ENCODE measurements at places on chromosomes 1 and 21. TPM values are rescaled to one million over a fixed set of nuclear protein-coding genes. Genes with fewer than 3 reads are reported as not detected.
A peak's percentile ranks its signal among the peaks of the same experiment; 100 is the strongest.

DNA sequence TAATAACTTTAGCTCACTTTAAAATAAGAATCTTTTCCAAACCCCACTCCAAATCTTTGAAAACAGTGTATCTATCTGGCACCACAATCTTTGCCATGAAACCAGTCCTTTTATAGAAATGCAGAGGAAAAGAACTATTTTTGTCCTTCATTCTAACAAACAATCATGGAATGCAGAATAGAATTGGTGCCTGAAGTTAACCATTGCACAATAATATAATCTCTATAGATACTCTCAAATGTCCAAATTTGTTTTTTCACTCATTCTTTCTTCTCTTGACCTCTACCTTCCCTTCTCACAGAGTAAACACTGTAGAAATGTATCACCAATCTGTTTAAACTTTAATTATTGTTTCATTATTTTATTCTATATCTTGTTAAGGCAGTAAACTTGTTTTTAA is 34.8 kb downstream of the TTLL7 start:
- no peak for DNase-seq

GRCh38 chr1:77489910-77490309 is 192.5 kb downstream of the ZZZ3 start:
- DNase-seq = no peak

DNA sequence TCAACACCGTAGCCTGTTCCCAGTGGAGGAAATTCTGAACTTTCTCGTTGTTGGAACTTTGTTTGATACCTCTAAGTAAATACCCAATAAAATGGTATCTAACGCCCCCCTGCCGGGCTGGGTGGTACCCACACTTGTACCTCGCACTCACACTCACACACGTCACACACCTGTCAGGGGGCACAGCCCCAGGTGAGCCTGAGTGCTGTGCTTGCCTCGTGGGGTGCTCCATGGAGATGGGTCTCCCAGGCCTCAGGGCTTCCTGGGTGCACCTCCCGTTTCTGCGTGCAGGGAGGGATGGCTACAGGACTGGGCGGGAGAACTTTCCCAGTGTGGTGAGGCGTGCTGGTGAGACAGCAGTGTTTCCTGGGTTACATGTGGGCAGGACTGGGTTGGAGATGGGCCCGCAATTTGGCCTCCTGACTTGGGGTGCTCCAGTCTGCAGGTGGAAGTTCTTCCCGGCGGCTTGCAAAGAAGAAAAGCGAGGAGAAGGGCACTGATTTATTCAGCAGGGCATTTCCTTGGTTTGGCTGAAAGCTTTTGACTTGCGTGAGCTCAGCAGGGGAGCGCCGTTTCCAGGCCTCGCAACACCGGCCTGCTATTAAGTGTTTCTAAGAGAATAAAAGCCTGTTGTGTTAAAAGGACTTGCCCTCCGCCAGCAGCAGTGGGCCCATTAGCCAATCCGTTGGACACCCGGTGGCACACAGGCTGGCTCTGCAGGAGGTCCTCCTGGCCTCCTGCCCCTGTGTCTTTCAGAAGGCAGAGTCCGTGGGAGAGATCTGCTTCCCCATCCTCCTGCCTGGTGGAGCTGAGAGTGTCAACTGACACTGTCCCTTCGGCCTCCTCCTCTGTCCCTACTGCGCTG is 79.7 kb downstream of the KIF26B start:
- no peak for DNase-seq

- no peak for DNase-seq
Measured at GRCh38 chr1:56169856-56170255, 409.5 kb downstream of the PLPP3 start.

DNA sequence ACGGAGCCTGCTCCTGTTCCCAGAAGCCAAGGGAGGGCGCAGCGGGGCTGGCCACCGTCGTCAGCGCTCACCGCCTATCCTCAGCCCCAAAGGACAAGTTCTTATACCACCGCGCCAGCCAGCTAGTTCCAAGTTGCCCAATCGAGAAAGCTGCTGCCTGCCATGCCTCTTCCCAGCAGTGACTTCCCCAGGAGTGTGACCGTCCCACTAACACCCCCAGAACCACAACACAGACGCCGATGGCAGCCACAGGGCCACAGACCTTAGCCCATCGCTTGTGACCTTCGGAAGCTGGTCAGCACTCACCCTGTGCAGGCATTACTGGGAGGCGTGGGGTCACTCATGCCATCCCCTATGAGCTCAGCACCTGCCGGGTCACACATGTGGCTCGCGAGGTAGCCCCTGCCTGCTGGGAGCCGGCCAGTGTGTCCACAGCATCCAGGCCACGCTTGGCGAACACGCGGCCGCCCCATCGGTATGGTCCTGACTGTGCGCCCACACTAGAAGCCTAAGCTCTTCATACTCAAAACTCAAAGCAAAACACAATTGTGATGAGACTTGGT is 20.1 kb downstream of the NADK start:
- no peak for DNase-seq

The KRTAP13-2 gene
- not detected for polyA plus RNA-seq

The ARTN gene
- polyA plus RNA-seq = 3.9 TPM

The CELA3A gene
- polyA plus RNA-seq = not detected

The DMRTA2 gene
- not detected for polyA plus RNA-seq

DNA sequence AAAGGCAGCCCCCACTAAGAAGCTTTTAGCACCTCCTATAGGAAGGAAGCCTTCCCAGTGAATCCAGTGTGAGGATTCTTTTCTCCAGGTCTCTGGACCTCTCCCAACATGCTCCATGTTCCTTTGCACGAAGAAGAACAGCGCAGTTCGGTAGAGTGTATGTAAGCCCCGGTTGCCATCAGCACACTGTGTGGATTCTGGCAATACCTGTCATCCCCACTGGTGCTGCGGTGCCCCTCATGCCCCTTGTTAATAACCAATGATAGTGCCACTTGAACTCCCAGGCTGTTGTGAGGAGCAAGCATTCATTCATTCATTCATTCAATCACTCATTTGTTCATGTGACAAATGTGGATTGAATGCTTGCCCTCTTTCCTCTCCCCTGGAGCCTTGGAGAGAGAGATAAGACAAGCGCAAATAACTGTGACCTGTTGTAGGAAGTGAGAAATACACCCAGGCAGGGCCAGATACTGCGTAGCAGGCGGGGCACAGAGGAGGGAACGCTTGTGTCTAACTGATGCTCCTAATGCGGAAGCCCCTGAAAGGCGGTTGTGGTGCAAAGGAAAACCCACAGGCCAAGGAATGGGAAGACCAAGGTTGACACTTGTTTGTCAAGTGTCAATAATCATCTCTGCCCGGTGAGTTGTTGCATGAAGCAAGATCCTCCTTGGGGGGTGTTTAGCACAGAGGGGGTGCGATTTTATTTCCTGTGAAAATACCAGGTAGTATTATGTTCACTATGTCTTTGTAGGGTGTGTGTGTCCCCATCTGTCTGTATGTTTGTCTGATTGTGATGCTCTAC is 9.8 kb downstream of the LGR6 start:
- no peak for DNase-seq

GRCh38 chr1:182984621-182985020 is 31.7 kb upstream of the SHCBP1L start:
- no peak for DNase-seq

The CGN gene
- polyA plus RNA-seq = 42.0 TPM

DNA sequence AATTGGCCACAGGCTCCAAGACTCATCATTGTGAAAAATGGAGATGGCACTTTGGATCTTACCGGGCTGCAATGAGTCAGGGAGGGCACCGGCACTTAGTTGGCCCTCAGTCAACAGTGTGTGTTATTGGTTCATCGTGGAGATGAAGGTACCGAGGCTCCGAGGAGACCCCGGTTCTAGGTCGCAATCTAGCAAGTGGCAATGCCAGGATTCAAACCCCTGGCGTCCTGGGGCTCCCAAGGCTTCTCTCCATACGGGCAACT is 49.0 kb upstream of the ACOT11 start:
- DNase-seq = no peak

DNA sequence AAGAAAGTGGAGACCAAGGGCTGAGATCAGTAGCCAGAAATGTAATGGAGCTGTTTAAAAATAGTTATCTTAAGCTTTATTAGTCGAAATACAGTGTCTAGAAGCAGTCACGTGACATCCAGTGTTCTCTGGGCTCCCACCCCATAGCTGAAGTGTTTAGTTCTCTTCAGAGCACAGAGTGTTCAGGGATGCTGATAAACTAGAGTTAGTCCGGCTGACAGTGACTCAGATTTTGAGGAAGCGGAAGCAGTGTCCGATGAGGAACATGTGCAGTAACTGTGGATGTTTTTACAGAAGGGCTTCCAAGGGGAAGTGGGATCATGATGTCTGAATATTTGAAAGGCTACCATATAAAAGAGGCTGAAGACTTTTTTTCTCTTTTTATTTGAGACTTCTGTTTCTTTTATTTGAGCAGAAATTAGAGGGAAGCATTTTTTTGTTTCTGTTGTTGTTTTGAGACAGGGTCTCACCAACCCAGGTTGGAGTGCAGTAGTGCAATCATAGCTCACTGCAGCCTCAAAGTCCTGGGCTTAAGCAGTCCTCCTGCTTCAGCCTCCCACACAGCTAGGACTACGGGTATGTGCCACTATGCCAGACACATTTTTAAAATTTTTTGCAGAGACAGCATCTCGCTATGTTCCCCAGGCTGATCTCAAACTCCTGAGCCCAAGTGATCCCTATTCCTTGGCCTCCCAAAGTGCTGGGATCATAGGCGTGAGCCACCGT is 124.2 kb downstream of the GALNT2 start:
- no peak for DNase-seq

GRCh38 chr1:212226467-212226866 is 58.7 kb upstream of the PPP2R5A start:
- DNase-seq = no peak

DNA sequence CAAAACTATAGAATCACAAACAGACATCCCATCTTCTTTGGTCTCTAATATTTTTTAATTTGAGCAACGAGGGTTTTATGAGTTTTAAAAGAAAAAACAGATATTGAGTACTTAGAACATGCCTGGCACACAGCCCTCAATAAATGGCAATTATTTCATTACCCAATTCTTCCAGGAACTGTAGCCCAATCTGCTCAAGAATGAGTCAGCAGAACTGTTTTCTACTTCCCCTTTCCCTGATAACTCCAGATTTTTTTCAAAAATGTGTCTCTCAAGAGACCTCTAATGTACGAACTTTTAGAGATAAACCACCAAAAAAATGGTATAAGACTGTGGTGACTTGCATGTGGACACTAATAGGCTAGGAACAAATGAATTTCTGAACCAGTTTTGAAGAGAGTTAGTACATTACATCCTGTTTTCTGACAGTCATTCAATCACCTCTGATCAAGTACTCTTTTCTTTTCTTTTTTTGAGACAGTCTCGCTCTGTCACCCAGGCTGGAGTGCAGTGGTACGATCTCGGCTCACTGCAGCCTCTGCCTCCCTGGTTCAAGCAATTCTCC is 11.5 kb downstream of the ABL2 start:
- DNase-seq = no peak

DNA sequence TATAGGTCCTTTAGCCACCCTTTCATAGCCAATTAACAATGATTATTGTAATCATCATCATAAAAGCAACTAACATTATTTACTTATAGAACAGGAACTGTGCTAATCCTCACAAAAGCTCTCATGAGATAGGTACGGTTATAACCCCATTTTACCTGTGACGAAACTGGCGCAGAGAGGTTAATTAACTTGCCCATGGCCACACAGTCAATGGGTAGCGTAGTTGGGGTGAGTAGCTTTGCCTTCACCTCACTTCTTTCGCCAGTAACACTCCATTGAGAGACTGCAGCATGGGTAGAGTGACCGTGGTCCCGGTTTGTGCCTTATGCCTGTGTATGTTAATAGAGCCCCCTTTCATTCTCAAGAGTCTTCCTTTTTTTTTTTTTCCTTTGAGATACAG is 10.3 kb downstream of the NIPAL3 start:
- no peak for DNase-seq

GRCh38 chr1:84379917-84380180 is 18.4 kb upstream of the DNASE2B start:
- DNase-seq = no peak

The NFASC gene
- polyA plus RNA-seq = 1.4 TPM

DNA sequence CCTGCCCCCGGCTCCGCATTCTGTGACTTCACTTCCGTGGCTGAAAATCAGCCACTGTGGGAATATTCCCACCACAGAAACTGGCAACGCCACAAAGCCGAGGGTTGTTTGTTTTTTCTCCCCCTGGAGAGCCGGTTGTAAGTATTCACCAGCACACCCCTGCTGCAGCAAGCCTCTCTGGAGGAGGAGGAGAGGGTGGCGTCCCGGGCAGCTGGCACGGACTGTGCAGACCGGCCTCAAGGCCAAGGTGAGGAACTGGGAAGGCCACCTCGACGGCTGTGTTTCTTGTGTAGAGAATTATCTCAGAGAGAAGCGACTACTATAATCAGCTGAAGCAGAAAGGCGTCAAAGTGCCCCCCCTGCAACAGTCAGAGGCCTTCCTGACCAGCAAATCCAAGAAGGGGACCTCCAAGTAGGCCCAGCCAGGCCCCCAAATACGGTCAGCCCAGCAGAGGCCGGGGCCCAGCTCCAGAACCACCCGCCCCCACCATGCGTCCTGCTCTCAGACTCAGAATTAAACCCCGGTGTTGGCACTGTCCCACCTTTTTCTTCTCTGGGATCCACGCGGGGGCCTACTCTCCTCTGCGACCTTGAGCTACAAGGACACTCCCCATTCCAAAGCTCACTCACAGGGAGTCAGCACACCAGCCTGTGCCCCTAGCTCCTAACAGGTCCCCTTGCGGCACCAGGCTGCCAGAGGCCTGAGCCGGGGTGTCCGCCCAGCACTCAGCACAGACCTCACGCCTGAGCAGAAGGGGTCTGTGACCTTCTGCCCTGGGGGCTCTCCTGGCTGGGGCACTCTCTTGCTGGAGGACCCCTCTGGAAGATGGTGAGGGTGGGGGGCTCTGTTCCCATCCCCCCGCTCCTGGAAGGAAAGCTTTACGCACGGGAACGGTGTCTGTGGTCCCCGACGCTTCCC is 1.2 kb upstream of the SMIM1 start:
- DNase-seq = no peak

- DNase-seq = no peak
Measured at GRCh38 chr1:90580176-90580575, 136.9 kb downstream of the BARHL2 start.

GRCh38 chr1:225508538-225509375 is 80.9 kb upstream of the LBR start:
- peak; percentile 71 for DNase-seq

GRCh38 chr1:67652800-67653199 is 32.2 kb upstream of the GADD45A start:
- no peak for DNase-seq

The C1QTNF12 gene
- 0.48 TPM for polyA plus RNA-seq

DNA sequence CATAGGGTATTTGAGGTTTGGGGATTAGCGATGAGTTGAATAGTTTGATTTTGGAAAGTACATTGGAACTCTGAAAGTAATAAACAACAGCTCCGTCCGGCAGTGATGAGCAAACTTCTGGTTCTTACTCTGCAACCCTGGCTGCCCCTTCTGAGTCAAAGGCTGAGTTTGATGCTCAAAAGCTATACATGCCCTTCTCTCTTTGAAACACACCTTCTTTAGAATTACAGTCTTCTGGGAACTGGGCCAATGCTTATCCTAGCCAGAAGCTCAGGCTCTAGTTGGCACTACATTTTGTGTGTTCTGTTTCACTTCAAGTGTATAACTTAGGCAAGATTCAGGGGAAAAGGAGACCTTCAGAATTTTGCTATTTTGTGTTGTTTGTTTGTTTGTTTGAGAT is 9.3 kb downstream of the AHCYL1 start:
- DNase-seq = peak; percentile 36
